T-helper 2 cell treated with Interferon-gamma antibody and Interleukin-4, amounts not matched to agents 100 ng/mL and 5 ng/mL, for 36 hours (primary cell): ENCODE measurements at places on chromosomes 13 and 19. TPM values are rescaled to one million over a fixed set of nuclear protein-coding genes. Genes with fewer than 3 reads are reported as not detected.

The PLK5 gene
- total RNA-seq: 0.07 TPM in 1 of 2 replicates, not detected in the other

The UGGT2 gene
- 0.52 and 0.68 TPM in 2 replicates for total RNA-seq

The ZNF154 gene
- 4.3 and 5.1 TPM in 2 replicates for total RNA-seq

The MCOLN1 gene
- total RNA-seq: 10.7 and 13.2 TPM in 2 replicates

The METTL21C gene
- not detected in 2 replicates for total RNA-seq

The ZSWIM9 gene
- total RNA-seq: 9.0 and 10.8 TPM in 2 replicates

The TNPO2 gene
- 82.2 and 84.3 TPM in 2 replicates for total RNA-seq

The SLC1A6 gene
- not detected in 2 replicates for total RNA-seq

The ZFP82 gene
- total RNA-seq: 4.3 and 4.6 TPM in 2 replicates

The EDDM13 gene
- 2.8 and 3.7 TPM in 2 replicates for total RNA-seq

The C19orf67 gene
- total RNA-seq: 0.30 and 0.39 TPM in 2 replicates

The SRRM5 gene
- 0.59 and 0.82 TPM in 2 replicates for total RNA-seq

The CLEC17A gene
- not detected in 2 replicates for total RNA-seq

The RGL3 gene
- not detected in 2 replicates for total RNA-seq

The SYDE1 gene
- 0.41 and 0.55 TPM in 2 replicates for total RNA-seq

The IL4I1 gene
- total RNA-seq: 1.9 and 2.1 TPM in 2 replicates

The KCNN4 gene
- 36.9 and 39.9 TPM in 2 replicates for total RNA-seq

The DIRAS1 gene
- total RNA-seq: 0.23 TPM in 1 of 2 replicates, not detected in the other

The IGFL3 gene
- total RNA-seq: not detected in 2 replicates

The STOML3 gene
- not detected in 2 replicates for total RNA-seq

The NLRP4 gene
- not detected in 2 replicates for total RNA-seq

The FRY gene
- total RNA-seq: 18.0 and 19.2 TPM in 2 replicates

The SYT3 gene
- total RNA-seq: not detected in 2 replicates

The KLK3 gene
- not detected in 2 replicates for total RNA-seq
